ENCODE measurements at places on chromosomes 16 and 17.

DNA sequence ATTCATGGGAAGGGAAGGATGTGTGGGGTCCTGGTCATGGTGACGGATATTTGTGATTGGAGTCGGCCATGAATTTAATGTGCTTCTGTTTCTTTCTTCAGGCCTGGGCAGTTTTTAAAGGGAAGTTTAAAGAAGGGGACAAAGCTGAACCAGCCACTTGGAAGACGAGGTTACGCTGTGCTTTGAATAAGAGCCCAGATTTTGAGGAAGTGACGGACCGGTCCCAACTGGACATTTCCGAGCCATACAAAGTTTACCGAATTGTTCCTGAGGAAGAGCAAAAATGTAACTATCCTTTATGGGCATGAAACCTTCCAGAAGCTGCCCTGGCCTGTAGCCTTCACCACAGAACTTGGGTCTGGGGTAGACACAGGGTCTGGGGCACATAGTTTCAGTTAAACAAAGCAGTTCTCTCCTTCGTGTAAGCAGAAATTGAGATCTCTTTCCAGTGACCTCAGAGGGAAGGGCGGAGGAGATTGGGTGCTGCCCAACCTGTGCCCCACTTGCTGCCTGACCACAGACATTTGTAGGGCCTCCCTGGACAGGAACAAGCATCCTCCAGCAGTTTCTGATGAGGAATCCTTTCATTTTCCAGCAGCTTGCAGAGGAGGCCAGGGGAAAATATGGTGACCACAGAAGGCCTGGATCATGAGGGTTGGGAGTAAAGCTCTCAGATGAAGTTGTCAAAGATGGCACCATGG, 10.1 kb downstream of the IRF8 start:
- DNase-seq, result no peak

GRCh38 chr16:80436510-80436909, 104.3 kb upstream of the DYNLRB2 start:
- DNase-seq, result no peak

- no peak for DNase-seq
These were observed 9.0 kb downstream of the KRTAP9-7 start for GRCh38 chr17:41284546-41284945.

DNA sequence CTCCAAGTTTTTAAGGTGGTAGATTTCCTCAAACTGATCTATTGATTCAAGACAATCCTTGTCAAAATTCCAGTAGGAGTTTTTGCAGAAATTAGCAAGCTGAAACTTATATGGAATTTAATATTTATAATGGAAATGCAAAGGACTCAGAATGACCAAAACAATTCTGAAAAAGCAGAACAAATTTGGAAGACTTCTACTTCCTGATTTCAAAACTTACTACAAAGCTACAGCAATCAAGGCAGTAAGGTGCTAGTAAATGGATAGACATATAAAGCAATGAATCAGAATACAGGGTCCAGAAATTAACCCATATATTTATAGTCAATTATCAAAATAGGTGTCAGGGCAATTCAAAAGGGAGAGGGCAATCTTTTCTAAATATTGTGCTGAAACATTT, 11.8 kb upstream of the IL21R start:
- DNase-seq, result no peak

GRCh38 chr17:7807206-7807605, 26.8 kb upstream of the KDM6B start:
- no peak for DNase-seq

DNA sequence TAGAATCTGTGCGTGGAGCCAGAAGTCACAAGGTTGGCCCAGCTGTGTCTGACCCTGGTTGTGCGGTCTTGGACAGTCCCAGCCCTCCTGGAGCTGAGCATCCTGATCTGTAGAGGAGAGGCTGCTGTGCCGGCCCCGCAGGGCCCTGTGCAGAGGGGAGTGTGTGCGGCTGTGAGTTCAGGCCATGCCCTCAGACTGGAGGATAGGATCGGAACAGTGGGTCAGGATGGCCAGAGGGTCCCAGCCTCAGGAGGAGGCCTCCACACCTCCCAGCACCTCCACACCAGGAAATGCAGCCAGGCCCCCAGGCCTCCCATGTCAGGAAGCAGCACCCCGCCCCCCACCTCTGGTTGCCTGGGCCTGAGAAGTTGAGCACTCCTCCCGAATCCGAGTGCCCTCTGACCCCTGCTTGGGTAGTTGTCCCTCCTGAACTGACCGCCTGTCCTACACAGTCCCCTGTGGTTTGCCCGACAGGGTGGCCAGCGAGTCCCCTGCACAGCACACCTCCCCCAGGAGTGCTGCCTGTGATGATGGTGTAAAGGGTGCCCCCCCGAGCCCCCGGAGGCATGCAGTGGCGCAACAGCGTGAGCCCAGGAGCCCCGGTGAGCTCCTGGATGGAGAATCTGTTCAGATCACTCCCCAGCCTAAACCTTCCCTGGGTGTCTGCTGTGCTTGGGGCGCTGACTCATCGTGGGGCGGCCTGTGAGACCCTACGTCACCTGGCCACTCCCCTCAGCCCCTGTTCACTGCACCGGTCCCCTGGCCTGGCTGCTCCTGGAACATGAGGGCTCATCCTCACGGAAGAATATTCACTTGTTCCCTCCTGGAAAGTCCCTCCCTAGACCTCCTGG, 285.2 kb downstream of the SEC14L1 start:
- no peak for DNase-seq

- DNase-seq, result no peak
These were observed 195.9 kb upstream of the CHMP6 start for GRCh38 chr17:80795754-80796153.

DNA sequence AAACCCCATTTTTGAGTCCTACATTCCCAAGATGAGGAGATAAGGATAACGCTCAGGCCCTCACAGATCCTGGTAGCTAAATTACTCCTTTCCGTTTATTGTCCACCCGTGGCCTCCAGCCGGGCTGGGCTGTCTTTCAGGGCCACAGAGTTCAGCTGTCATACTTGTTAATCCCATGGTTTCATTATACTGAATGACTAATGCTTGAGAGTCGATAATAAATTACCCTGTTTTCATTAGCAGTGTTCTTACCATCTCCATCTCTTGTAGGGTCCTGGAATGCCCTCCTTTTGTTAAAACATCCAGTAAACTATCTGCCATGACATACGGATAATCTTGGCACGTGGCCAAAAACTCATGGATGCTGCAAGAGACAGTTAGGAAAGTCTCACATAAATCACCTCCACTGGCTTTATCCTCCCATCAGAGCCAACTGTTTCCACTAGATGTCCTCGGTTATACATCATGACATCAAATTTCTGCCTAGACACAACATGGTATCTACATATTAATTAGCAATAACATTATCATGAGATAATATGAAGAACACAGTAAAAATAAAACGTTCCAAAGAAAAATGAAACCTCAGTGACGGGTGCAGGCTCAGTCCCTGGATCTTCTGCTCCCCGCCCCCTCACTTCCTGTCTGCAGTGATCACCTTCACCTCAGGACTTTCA, 45.3 kb downstream of the BRD7 start:
- DNase-seq, result no peak

- no peak for DNase-seq
These were observed 48.4 kb downstream of the TMEM114 start for GRCh38 chr16:8541868-8542267.

Data from keratinocyte (primary cell).